BJ (cell line): ENCODE measurements at places on chromosomes 12 and 14. TPM values are rescaled to one million over a fixed set of nuclear protein-coding genes. Genes with fewer than 3 reads are reported as not detected.

The FLRT2 gene
- 16.7 and 22.4 TPM in 2 replicates for polyA plus RNA-seq

The SIRT4 gene
- polyA plus RNA-seq = 1.2 and 1.5 TPM in 2 replicates

The SLC25A21 gene
- polyA plus RNA-seq = 0.23 and 0.50 TPM in 2 replicates

The RAPGEF3 gene
- polyA plus RNA-seq = 1.3 and 2.4 TPM in 2 replicates

The LTBR gene
- 23.4 and 67.2 TPM in 2 replicates for polyA plus RNA-seq

The ENDOU gene
- polyA plus RNA-seq = 0.06 TPM in 1 of 2 replicates, not detected in the other

The STAT2 gene
- polyA plus RNA-seq = 154 TPM in 2 replicates

The LMO3 gene
- not detected in 2 replicates for polyA plus RNA-seq

The MYH6 gene
- polyA plus RNA-seq = not detected in 2 replicates

- no peak for DNase-seq
Observed at GRCh38 chr14:22566845-22567244, 22.2 kb downstream of the DAD1 start.

GRCh38 chr14:105337966-105338741 is 23.6 kb downstream of the PACS2 start:
- DNase-seq = no peak

- no peak for DNase-seq
Observed at GRCh38 chr12:22229652-22230279, 104.7 kb downstream of the ST8SIA1 start.

- no peak for DNase-seq
Observed at GRCh38 chr14:105508069-105508468, 17.0 kb downstream of the TEDC1 start.

GRCh38 chr14:34926552-34926951 is 51.4 kb upstream of the BAZ1A start:
- no peak for DNase-seq

- DNase-seq = no peak
Observed at GRCh38 chr12:111129149-111129767, 208.9 kb upstream of the MYL2 start.

DNA sequence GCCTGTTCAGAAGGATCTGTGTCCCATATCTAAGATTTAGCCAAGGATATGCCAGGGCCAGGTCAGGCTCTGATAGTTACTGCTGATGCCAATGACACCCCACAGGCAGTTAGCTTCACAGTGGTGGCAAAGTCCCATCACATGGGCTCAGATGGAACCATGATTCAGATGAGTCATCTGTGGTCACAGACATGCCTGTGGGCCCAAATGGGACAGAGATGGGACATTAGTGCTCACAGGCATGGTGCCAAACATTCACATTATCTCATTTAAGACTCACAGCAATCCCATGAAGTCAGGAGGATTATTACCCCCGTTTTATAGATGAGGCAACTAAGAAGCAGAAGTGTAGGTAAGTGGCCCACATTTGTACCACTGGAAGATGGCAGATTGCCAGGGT is 207.8 kb downstream of the DPF3 start:
- DNase-seq = no peak

GRCh38 chr14:100824901-100825712 is 811 bp upstream of the MEG3 start:
- DNase-seq = no peak

DNA sequence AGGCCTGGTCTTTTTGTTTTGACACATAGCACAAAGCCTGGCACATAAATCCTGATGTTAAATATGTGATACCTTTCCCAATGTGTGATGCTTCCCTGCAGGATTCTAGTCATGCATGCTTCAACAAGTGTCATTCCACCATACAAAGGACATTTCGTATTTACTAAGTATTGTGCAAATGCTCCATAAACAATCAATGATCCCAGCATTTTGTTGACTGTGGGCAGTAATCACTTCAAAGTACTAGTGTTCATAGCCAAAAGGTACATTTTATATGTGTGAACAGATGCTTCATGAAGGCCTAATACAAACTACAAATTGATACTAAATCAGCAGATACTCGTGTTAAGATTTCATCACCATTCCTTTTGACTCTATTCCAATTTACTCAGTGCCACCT is 4.4 kb downstream of the CCNB1IP1 start:
- DNase-seq = no peak

DNA sequence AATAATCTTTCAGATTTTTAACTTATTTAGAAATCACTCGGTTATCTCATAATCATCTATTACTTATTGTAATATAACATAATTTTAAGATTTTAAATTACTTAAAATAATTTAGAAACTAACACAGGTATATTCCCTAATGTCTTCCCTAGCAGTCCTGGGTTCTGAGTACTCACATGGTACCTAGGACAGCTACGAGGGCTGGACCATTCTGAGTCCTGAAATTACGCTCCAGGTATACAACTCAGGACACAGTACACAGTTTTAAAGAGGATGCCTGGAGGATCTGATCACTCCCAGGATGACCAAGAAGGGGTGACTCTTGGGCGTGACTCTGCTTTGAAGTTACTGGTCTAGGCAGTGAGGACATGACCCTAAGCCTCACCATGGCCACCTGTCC is 9.1 kb upstream of the RASSF8 start:
- no peak for DNase-seq

GRCh38 chr14:95044463-95045105 is 112.7 kb downstream of the DICER1 start:
- no peak for DNase-seq

GRCh38 chr14:68775614-68776126 is 17.2 kb downstream of the ZFP36L1 start:
- no peak for DNase-seq

- no peak for DNase-seq
Observed at GRCh38 chr12:84166812-84167211, 745.8 kb downstream of the SLC6A15 start.

DNA sequence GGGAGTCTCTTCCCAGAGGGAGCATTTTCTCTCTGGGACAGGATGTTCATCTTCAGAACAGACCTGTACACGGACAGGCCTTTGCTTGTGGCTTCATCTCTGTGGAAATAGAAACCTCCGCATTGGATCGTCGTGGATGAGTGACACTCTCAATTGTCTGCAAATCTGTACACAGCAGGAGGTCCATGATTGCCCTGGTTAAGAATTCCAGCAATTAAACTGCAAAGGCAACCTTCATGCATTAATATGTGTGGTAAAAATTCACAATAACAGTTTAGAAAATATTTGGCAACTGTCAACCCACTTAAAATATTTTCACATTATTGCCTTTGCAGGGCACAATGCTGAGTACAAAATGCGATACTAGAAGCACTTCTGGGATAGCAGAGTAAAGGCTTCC is 149.8 kb upstream of the SFSWAP start:
- DNase-seq = no peak

- no peak for DNase-seq
Observed at GRCh38 chr14:71228711-71229110, 321.5 kb downstream of the PCNX1 start.

DNA sequence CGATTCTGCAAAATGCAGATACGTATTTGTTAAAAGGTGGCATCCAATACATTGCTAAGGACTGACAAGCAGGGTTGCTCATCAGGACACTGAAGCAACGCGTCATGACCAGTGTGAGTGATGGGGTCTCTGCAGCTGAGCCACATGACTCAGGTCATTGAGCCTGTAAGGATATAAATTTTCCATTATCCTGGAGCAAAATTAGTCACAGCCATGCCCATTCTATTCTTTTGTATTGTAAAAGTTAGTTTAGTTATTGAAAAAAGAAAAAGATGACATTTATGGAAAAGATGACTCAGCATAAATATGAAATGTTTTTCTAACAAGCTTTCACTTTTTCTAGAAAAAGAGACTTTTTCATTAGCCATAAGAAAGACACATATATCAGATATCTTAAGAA is 268.0 kb upstream of the TMEM132C start:
- DNase-seq = no peak

DNA sequence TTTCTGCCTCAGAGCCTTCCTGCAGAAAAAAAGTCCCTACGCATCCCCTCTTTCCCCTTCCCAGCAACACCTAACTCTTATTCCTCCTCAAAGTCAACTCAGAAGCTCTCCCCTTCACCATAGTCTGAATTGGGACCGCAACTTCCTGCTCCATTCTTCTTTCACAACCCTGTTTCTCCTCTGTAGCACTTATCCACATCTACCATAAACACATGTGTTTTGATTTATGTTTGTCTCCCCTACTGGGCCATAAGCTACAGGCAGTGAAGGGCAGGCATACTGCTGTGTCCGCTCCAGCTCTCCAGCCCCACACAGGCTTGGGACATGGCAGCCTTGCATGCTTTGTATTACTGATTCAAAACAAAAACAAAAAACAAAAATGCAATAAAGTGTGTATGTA is 5.9 kb downstream of the SDR9C7 start:
- DNase-seq = no peak

- no peak for DNase-seq
Observed at GRCh38 chr14:68658029-68658509, 134.8 kb downstream of the ZFP36L1 start.

DNA sequence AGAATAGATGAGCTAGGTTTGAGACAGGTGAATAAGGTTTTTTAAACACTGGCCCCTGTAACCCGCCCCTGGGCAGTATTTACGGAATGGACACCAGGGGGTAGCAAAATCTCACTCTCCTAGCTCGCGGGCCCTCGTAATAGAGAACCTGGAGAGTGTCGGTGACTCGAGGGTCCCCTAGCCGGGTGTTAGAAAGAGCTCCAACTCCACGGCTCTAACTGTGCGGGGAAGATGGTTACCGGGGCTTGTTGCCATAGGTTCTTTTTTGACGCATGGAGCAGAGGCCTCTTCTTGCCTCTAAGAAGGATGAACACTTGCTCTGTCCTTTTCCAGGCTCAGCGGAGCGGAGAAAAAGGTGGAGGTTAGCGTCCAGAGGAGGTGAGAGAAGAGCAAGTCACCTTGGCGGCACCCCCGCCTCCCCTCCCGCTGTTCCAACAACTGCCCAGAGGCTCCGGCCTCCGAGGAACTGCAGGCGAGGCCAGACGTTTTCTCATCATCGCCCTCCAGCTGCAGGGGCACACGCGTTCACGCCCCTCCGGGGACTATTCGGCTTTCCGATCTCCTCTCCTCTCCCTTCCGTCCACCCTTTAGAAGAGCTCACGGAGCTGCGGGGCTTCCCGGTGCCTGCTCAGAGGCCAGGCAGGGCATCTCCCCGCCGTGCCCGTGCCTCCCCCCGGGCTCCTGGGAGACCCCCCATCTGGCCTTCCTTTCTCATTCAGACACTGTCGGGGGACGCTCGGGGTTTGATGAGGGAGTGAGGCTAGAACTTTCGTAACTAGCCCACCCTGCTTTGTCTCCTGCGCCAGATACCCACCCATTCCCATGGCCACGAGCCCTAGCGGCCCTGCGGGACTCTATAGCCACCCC is 1.4 kb upstream of the ARHGEF40 start:
- no peak for DNase-seq

GRCh38 chr12:26229910-26230309 is 34.5 kb downstream of the SSPN start:
- DNase-seq = no peak

DNA sequence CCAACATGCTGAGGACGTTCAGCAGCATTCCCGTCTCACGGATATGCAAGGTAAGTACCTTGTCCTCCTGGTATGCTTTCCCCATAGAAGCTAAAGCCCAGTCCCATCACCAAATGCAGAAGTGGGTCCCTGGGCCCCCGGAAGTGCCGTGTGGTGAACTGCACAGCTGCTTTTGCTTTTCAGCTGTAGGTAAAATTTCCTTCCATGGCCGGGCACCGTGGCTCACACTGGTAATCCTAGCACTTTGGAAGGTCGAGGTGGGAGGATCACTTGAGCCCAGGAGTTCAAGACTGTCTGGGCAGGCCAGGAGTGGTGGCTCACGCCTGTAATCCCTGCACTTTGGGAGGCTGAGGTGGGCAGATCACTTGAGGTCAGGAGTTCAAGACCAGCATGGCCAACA is 44.1 kb downstream of the HSP90AA1 start:
- DNase-seq = no peak

GRCh38 chr14:31777312-31777711 is 216.1 kb downstream of the NUBPL start:
- no peak for DNase-seq

GRCh38 chr14:53929871-53930715 is 26.5 kb downstream of the BMP4 start:
- DNase-seq = no peak

DNA sequence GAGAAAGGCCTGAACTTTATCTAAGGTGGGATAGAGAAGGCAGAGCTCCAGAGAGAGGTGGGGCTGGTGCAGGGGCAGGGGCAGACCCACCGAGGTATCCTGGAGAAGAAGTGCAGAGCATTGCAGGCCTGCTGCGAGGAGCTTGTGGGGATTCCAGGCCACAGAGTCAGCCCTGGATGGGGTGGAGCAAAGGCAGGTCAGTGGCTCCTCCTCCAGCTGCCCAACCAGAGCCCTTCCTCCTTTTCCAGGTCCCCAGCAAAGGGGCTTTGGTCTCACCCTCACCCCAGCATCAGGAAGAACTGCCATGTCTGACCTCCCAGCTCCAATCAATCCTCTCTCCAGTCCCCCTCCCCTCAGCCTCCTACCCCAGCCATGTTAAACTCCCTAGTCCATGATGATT is 19.8 kb upstream of the ZNF740 start:
- DNase-seq = no peak

DNA sequence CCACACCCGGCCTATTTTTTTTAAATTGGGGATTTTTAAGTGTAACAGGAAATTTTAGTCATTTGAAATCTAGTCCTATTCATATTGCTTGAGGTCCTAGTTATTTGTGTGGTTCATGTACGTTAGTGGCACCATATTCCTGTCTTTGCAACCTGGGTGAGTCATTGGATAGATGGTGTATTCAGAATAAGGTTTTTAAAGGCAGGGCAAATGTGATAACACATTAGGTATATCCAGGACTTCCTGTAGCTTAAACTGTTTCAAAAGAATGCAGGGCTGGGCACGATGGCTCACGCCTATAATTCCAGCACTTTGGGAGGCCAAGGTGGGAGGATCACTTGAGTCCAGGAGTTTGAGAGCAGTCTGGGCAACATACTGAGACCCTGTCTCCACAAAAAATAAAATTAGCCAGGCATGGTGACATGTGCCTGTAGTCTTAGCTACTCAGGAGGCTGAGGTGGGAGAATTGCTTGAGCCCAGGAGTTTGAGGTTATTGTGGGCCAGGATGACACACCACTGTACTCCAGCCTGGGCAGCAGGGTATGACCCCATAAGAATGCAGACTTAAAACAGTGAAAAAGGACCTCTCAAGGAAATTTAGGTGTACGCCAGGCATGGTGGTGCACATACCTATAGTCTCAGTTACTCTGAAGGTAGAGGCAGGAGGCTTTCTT is 8.1 kb downstream of the ATP6V0A2 start:
- no peak for DNase-seq

DNA sequence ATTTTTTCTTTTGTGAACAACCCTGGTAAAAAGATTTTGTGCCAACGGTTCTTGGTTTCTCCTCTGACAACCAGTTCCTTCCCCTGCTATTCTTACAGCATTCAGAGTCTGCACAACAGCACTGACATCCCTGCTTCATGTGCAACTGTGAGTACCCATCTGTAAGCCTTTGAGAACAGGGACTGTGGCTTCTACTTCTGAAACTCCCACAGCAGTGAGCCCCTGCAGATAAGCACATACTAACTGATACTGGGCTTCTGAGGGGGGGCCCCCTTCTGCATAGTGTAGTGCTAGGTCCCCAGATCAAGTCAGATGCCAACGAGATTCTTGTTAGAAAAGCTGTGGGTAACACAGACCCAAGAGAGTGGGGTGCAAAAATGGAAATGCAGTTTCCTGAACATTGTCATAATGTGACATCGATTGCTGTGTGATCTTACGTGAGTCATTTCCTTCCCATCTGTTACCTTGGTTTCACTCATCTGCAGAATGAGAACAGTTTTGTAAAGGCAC is 11.1 kb upstream of the NINJ2 start:
- no peak for DNase-seq
